A673 (cell line): ENCODE measurements at places on chromosomes 4 and X. TPM values are rescaled to one million over a fixed set of nuclear protein-coding genes. Genes with fewer than 3 reads are reported as not detected.

Gene AKAP17A
- total RNA-seq = 39.7 TPM in 2 replicates

DNA sequence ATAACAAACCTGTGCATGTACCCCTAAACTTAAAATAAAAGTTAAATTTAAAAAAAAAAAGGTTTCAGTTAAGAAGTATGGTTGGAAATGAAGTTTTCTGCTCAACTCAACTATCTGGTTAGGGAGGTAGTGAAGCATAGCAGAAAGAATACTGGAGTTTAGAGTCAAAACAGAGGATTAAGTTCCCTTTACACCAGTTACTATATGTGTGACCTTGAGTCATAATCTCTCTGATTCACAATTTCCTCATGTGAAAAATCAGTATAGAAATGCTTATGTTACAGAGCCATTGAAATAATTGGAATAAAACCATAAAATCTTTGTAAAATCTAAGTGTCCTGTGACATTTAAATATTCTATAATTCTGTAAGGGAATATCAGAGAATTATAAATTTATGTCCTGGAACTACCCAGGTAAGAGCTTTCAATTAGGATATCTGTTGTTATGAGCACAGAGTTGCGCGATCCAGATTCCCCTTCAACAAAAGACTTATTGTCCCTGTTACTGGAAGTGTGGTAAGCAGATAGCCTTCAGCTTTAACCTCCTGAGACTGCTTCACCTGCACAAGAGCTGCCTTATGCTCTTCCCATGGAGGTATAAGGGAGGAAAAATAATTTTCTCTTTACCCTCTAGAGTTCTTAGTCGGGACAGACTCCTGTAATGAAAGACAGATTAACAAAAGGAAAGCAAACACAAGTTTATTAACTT lies 203.8 kb upstream of the NRK start:
- no peak for DNase-seq

- DNase-seq = no peak
These were observed 77.0 kb upstream of the ARMCX2 start for GRCh38 chrX:101736651-101737050.

DNA sequence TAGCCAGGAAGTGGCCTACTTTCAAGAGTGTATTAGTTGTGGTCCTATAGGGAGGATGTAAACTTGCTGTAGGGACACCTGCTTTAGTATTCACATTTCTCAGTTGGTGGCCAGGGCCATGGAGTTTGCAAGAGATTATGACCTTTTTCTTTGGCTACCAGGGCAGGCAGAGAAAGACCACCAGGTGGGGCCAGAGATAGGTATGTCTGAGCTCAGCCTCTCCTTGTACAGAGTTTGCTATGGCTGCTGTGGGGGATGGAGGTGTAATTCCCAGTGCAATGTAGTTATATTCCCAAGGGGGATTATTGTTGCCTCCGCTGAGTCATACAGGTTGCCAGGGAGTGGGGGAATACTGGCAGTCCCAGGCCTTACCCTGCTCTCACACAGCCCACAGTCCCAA lies 26.3 kb upstream of the DACH2 start:
- DNase-seq = no peak

Gene NSDHL
- total RNA-seq = 44.4 and 52.0 TPM in 2 replicates

DNA sequence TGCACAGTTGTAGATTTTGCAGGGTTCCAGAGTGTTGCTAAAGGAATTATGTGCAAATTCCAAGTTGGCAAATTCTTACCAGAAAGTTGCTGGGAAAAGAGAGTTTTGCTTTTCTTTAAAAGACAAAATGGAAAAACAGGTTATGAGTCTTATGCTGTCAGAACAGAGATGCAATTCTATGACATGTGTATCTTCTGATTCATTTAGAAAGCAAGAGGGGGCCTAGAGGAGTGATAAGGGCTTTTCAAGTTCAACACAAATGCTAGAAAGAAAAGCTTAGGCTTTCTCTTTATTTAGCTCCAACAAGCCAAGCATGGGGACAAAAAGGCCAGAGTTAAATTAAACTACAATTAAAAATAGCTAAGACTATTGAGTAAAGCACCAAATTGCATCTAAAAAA lies 72.4 kb upstream of the GATB start:
- no peak for DNase-seq

Gene SPACA5
- total RNA-seq = not detected in 2 replicates
